Thymus (tissue), 14 donors: ENCODE measurements at places on chromosomes 12 and 14. TPM values are rescaled to one million over a fixed set of nuclear protein-coding genes. Genes with fewer than 3 reads are reported as not detected.

The PMCH gene
- 0.47 TPM for total RNA-seq

The HCAR1 gene
- 0.33 TPM for total RNA-seq

The TMTC2 gene
- total RNA-seq, result 5.1 TPM

The SLCO1B1 gene
- not detected for total RNA-seq

The AICDA gene
- total RNA-seq, result 0.42 TPM

The MIPOL1 gene
- total RNA-seq, result 2.5 TPM

GRCh38 chr12:108572166-108572790 is 9.9 kb downstream of the ISCU start:
- DNase-seq, result no peak

DNA sequence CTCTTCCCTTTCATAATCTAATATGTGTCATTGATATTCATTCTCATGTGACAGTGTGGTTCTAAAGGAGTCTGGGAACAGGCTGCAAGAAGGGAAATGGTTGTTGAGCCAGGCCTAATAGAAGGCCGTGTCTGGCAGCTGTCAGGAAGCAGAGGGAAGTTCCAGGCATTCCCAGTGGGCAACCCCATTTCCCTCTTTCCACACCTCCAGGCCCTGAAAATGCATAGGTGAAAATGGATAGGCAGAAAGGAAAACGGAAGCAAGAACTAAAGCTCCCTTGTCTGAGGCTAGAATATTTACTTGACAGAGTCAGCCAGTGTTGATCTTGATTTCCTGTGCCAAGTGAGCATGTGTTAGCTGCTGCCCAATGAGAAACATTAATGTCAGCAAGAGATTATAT is 97.7 kb downstream of the PPM1A start:
- no peak for DNase-seq

DNA sequence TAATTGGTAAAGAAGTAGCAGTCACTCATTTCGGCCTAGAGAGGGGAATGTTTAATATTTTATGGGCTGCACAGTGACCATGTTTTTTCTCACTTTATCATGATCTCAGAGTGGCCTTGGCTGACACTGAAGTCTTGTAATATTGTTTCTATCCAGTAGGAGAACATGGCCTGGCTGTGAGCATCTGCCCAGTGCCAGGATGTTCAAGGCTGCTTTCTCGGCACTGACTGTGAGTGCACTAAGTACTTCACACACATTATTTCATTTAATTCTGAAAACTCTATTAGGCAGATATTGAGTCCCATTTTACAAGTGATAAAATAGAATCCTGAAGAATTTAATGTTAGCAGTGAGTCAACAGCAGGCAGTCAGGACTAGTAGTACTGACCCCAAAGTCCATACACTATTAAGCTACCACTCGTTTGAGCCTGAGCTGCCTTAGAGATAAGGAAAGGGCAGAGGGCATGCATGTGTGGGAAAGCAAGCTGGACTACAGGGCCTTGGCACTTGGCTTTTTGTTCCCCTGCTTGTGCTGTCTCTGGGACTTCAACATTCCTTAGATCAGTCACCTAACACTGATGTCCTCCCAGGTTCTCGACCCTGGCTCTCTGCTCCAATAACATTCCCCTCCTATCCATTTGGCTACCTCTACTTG is 42.2 kb upstream of the APPL2 start:
- DNase-seq, result no peak

DNA sequence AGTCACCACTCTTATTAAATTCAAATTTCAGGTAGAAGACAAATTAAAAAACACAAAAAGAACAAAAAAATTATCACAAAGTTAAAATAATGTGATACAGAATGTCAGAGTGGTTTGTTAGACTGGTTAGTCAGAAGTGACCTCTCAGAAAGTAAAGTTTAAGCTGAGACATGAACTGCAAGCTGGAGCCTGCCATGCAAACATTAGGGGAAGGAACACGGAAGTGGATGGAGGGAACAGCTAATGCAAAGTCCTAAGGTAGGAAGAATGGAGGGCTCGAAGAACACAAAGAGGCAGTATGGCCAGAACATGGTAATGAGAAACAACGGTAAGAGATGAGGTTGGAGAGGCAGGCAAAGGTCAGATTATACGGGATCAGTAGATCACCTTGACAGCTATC is 41.7 kb downstream of the WDHD1 start:
- DNase-seq, result no peak

DNA sequence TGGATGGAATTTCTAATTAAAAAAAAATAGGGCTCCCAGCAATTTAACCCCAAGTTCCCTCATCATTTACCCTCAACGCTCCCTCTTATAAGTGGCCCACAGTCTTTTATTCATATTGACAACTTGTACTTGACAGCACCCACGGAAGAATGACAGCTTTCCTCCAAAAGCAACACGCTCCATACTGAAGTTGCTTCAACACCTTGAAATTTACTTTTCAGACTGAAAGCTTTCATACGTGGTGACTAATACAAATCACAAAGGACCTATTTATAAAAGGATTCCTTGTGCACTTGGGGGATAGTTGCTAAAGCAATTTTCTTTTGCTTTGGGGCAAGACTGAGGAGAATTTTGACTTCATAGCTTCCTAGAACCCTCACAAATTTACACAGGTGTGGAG is 1629.4 kb upstream of the SEL1L start:
- DNase-seq, result no peak

DNA sequence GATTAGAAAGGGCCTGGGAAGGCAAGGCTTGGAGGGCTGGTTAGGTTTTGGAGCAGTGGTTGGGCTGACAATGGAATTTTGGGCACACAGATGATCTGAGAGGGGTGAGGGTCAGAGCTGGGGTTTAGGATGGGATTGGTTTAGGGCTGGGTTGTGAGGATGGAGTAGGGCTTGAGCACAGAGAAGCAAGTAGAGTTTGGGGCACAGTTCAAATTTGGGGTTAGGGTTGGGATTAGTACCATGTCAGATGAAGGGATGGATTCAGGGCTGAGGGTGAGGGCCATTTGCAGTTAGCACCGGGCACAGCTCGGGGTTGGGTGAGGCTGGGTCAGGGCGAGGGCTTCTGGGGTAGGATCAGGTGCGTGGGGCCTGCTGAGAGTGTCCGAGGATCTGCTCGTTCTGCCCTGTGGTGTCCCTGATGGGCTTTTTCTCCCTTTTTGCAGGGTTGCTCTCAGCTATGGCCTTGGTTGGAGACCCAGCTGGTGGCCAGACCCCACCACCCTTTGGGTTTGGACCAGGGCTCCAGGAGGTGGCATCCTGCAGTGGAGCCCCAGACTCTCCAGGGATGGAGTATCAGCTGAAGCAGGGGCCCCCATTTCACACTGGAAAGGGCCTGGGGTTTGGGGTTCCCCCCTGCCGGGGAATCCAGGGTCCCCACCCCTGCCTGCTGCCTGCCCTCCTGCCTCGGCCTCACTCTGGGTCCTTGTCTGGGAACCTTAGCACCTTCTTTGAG is 45.6 kb downstream of the KRT80 start:
- no peak for DNase-seq

GRCh38 chr12:103645202-103645601 is 58.1 kb downstream of the STAB2 start:
- DNase-seq, result no peak
